ENCODE measurements at places on chromosomes 7 and 10.

DNA sequence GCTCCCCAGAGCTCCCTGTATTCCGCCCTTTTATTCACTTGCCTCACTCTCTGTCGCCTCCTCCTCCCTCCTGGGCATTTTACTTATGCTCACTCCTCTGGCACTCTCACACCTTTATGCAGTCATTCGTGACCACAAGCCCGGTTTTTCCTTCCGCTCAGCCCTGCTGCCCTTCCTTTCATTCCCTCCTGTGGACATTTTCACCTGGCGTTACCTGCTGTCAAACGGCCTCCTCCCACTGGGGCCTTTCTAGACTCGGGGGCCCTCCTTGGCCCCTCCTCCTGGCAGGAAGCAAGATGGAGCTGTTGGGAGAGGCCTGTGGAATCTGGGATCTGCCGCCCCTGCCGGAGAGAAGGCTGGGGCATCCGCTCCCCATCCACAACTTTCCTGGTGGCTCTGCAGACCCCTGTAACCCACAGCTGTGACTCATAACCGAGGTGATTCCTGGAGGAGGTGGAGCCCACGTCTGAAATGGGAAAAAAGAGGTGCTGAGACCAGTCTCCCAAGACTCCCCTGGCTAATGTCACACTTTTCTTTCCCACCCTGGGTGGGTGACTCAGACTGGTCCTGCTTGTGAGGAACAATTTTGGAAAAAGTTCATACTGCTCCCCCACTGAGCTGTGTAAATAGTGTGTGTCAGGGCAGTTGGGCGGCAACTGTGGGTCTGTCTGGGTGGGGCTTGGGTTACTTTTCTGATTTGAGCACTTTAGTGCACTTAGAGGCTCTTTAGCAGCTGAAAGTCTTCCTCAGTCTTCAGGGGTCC, 1.2 kb downstream of the VCL start:
- peak; percentile 58 for DNase-seq

DNA sequence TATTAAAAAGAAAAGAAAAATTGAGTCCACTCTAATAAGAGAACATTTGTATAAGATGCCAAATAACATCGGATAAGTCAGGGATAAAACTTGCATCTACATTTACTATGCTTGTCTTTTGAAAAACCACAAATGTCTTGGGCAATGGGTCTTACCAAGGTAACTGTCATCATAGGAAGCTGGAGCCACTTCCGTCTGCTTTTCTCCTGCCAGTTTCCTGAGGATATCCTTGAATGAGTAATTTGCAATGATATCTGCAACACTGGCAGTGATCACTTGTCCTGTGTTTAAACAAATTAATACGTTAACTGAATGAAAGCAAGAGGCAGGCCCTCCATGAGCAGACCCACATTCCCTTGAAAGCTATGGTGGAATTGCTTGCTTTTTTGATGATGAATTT, 47.3 kb downstream of the ITGA8 start:
- no peak for DNase-seq

DNA sequence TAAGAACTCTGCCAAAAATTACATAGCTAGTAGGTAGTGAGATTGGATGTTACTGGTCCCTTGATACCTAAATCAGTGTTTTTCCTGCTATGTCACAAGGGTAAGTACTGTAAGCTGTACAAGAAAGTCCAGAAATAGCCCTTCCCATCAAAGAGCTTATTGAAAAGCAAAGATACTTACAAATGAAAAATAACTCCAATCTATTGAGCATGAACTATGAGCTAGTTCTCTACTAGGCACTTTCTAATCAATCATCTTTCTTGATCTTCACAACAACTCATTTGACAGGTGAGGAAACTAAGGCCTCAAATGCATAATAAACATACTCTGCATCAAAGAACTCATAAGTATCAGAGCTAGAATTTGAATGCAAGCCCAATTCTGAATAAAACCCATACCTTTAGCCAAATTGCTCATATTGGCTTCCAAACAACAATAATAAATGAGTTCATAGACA, 249.8 kb upstream of the TCF7L2 start:
- DNase-seq = no peak

DNA sequence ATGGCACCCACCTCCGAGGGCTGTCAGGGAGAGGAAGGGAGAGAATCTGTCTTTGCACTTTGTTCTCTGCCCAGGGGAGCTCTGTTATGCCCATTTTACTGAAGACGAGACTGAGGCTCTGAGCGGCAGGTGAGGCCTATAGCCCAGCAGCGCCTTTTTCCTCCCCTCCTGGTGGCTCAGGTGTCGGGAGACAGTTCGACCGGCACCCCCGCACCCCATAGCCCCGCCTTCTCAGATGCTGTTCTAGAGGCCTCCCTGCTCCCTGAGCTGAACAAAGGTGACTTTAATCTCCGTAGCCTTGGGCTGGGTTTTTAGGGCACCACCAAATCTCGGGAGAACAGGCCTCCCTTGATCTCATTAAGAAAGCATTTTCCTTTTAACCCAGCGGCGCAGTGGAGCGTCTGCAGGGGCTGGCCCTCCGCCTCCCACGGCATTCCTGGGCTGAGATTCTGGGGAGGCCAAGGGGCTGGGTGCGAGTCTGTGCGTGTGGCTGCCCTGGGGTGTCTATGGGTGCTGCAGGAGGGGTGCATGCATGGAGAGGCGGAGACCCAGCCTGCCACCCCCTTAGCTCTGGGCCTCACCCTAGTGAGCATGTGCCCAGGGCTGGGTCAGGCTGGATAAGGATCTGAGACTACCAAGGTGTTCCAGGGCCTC, 3.3 kb downstream of the LFNG start:
- DNase-seq = no peak

DNA sequence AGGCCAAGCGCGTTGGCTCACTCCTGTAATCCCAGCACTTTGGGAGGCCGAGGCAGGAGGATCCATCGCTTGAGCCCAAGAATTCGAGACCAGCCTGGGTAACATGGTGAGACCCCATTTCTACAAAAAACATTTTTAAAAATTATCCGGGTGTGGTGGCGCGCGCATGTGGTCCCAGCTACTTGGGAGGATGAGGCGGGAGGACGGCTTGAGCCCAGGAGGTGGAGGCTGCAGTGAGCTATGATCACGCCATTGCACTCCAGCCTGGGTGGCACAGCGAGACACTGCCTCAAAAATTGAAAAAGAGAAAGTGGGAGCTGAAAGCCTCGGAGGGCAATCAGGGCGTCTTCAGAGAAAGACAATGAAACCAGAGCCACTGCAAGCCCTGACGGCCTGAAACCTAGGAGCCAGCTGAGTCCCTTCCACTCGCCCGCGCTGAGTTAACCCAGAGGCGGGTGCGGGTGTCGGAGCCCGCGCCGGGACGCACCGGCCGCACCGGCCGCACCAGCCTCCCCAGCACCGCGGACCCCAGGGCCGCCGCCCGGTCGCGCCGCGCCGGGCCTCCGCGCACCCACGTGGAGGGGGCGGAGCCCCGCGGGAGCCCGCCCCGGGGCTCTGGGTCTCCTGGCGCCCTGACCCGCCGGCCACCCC, 22.4 kb downstream of the ZFAND2A start:
- no peak for DNase-seq

- DNase-seq = no peak
Observed at GRCh38 chr7:141242568-141242967, 168.7 kb downstream of the TMEM178B start.

- no peak for DNase-seq
Observed at GRCh38 chr10:99375426-99375825, 46.3 kb downstream of the CNNM1 start.

- no peak for DNase-seq
Observed at GRCh38 chr10:123890226-123890625, 1.4 kb downstream of the CPXM2 start.
